ENCODE measurements at places on chromosomes 2 and 18.

DNA sequence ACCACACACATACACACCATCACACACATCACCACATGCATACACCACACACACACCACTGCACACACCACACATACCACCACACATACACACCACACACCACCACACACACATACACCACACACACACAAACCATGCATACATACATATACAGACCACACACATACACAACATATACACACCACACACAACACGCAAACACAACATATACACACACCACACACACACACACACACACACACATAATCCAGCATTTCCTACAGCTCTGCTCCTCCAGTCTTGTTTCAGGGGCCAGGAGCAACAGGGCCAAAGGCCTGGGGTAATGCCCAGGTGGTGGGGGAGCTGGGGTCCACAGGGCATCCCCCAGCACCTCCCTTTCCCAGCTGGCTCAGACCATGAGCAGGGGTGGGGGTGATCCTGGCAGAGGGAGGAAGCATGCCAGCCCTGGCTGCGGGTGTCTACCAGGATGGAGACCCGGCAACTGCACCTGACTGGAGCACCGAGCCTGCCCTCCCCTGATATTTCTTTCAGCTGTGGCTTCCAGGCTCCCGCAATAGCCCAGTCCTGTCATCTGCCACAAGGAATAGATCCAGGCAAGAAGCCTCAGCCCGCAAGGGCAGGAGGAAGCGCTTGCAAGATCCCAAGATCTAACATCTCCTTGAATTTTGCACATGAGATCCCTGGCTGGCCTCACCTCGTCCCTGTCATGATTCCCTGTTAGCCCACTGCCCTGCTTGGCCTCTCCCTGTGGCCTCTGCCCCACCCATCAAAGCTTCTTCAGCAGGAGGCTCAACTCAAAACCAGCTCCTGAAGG lies 196.9 kb downstream of the TNS1 start:
- DNase-seq = no peak

GRCh38 chr2:79630972-79631557 lies 118.2 kb downstream of the CTNNA2 start:
- DNase-seq = no peak

DNA sequence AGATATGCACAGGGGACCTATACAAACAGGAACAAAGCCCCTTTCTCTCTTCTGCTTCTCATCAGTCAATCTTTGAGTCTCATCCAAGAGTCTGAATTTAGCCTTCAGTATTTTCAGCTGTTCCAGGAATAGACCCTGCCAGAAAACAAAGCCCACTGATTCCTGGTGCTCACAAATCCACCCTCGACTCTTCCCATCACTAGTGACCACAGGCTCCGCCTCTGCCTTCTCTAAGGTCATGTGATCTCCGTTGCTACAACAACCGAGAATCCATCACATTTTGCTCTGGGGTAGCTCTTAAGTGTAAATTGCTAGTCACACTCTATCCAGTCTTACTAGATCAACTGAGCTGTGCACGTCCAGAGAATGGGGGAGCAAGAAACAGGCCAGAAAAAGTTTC lies 46.4 kb upstream of the SPTBN1 start:
- DNase-seq = no peak

DNA sequence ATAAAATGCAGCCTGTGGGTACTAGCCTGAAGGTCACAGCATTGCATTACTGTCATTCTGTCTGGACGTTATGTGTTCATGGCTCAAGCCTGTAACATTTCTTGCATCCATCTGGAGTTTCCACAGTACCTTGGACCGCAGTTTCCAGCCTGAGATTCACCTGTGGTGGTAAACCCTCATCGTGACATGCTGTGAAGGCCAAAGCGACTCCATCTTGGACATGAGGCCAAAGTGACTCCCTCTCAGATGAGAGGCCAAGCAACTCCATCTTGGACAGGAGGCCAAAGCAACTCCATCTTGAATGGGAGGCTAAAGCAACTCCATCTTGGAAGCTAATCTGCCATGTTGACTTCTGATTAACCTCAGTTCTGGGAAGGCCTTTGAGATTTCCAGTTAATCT lies 257.7 kb upstream of the MYT1L start:
- DNase-seq = no peak

GRCh38 chr2:160279813-160280465 lies 79.9 kb upstream of the ITGB6 start:
- DNase-seq = no peak

GRCh38 chr2:27809761-27810241 lies 38.3 kb downstream of the MRPL33 start:
- no peak for DNase-seq

DNA sequence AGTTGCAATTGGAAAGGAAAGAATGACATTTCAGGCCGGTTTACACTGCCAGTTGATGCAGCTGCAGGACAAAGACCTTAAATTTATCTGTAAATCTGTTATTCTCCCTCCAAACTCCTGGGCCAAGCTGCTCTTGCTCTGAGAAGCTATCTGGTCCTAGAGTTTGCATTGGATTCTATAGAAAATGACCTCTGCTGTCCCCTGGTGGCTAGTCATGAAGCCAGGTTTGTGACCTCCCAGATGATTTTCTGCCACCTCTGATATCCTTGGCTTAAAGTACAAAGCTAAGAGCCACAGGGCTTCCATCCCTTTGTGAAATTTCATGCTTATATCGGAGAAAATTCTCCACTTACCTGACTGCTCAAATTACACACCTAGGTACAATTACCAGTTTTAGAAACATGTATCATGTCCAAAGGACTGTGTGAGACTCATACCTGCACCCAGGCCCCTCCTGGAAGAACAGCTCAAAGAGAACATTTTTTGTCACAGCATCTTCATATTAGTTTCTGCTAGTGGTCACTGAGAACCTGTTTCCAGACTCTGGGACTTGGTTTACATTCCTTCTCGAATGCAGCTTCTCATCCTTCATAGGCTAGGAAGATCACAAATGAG lies 28.9 kb upstream of the IER3IP1 start:
- DNase-seq = peak; percentile 8

DNA sequence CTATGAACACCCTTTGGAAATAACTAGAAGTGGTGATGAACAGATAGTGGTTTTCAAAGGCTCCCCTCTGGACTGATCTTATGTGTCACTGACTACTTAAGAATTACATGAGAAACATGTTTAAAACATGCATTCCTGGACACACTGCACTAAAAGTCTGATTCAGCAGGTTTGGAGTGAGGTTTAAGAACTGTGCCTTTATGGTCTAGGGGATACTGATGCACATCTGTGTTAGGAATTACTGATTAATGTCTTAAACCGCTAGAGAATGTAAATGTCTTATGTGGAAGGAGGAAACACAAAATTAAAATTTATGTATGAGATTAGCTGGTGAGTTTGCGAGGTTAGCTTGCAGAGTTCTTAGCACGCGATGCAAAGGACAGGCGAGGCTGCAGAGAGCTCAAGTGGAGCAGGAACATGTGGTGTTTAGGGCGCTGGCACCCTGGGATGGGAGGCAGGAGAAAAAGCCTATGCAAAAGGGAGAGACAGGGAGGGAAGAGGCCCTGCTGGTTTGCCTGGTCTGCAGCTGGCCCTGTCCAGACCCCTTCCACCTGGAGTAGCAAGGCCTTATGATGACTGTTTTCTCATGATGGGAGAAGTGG lies 11.7 kb downstream of the SH3YL1 start:
- no peak for DNase-seq

DNA sequence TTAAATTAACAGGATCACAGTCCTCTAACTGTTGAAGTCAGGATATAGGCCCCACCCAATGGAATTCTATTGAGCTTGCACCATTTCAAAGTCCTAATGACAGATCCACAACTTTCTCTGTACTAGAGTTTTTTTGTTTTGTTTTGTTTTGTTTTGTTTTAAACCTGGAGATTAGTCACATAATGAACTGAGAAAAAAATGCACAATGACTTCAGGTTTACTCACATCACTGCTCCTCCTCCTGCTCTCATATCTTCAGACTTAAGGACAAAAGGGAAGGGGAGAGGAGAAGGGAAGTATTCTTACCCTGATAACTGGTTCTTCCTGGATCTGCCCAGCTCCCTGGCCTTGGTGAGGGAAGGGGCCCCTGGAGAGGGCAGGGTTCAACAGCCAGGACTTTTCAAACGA lies 208.2 kb upstream of the EPHA4 start:
- no peak for DNase-seq

DNA sequence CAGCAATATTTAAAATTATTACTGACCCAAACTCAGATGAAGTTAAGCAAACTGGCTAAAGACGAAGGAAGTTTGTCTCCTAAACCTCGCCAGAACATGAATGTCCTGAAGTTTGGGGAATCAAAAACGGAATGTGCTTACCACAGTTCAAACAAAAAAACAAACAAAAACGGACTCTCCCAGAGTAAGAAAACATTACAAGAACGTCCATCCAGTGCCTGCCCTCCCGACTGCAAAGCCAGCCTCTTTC lies 1.1 kb downstream of the KANSL1L start:
- DNase-seq = no peak

- no peak for DNase-seq
Observed at GRCh38 chr2:203583084-203583695, 48.1 kb upstream of the RAPH1 start.

- DNase-seq = no peak
Observed at GRCh38 chr18:67919316-67919715, 402.8 kb upstream of the DSEL start.

DNA sequence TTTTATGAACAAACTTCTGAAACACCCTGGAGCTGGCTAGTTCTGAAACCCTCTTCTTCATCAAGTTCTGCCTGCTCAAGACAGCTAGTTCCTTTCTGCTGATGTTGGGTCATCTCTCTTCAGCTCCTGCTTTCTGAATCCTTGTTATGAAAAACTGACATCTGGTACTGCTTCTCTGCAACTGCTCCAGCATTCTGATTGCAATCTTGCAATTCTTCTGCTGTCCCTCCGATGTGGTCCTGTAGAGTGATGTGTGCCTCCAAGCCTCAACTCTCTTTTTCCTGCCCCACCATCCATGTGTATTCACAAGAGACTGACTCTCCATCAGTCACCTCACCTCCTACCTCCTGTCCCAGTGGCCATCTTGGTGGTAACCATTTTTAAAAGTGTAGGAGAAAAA lies 21.8 kb downstream of the COL6A3 start:
- DNase-seq = no peak

DNA sequence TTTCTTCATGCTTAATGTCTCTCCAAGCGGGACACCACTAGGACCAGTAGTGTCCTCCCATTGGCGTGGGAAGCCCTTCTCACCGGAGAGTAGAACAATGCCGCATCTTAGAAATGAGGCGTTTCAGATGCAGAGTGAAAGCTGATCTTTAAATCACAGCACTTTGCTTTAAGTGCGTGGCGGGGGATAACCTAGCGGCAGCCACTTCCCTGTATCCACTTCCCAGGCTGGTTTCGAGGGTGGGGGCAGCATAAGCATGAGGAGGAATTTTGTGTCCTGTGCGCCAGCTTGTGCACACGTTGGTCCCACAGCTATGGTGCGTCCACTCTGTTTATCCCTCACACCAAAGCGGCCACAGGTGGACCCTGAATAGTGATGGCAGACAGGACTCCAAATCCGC lies 63.1 kb downstream of the MBP start:
- DNase-seq = no peak

DNA sequence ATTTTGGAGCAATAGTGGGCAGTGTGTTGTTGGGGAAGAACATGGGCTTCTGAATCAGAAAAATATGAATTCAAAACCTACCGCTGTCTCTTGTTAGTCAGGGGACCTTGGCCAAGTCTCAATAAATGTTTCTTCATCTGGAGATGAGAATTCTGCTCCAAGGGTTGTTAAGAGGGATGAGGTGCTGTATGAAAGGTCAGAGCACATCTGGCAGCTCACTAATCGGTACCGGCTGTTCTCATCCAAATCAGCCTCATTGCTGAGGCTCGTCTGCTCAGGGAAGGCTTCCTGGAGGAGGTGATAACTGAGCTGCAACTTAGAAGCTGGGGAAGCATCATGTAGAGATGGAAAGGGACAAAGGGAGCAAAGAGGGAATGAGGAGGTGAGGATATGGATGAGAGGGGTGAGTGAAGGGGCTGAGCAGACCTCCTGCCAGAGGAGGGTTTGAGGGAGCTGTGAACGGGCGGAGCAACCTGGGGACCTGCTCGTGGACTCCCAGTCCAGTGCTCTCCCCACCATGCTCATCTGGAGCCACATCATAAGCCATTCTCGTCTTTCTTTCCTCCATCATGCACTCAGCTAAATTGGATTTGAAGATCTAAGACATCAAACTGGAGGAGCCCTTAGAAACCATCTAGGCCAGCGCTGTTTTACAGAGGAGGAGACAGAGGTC lies 47.4 kb downstream of the GREB1 start:
- DNase-seq = no peak

DNA sequence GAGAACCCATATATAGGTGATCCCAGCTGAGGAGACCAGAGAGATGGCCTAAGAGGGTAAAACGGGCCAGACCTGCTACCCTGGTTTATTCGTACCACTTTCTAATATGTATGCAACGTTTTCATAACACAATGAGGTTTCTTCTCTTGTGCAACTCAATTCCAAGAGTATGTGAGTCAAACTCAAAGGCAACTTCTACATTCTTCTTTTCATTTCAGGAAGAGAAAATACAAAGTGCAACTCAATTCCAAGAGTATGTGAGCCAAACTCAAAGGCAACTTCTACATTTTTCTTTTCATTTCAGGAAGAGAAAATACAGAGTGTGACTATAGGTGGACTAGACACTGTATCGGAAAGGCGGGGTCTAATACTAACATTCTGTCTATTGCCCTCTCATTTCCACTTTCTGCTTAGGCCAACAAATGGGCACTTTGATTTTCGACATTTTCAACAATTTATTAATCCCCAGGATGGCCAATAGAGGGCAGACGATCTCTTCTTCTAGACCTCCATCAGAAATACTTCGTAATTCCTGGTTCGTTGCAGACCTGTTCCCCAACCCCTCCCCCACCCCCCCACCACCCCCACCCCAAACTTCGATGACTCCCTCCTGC lies 3.7 kb upstream of the CRIM1 start:
- no peak for DNase-seq

- no peak for DNase-seq
Observed at GRCh38 chr2:27202854-27203253, 9.0 kb upstream of the ATRAID start.

- no peak for DNase-seq
Observed at GRCh38 chr2:149873936-149874335, 286.4 kb upstream of the MMADHC start.

GRCh38 chr18:11155034-11155759 lies 5.8 kb upstream of the PIEZO2 start:
- DNase-seq = no peak

GRCh38 chr18:45139478-45139877 lies 458.8 kb downstream of the SETBP1 start:
- DNase-seq = no peak

Measured in GM18507 (cell line).